ENCODE measurements at places on chromosomes 6 and 20.

DNA sequence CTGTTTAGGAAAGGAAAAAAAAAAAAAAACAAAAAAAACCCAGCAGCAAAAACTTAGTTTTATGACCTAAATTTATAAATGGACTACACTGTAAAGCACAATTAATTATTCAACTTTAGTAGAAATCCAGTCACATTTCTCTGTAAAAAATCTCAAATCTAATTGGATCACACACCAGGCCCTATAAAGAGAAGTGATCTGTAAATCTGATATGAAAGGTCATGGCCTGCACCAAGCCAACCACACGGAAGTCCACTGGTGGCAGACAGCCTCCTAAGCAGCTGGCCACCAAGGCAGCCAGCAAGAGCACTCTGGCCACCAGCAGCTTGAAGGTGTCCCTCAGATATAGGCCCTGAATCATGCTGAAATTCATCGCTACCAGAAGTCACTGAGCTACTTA, 131.6 kb downstream of the HFE start:
- DNase-seq, result no peak

DNA sequence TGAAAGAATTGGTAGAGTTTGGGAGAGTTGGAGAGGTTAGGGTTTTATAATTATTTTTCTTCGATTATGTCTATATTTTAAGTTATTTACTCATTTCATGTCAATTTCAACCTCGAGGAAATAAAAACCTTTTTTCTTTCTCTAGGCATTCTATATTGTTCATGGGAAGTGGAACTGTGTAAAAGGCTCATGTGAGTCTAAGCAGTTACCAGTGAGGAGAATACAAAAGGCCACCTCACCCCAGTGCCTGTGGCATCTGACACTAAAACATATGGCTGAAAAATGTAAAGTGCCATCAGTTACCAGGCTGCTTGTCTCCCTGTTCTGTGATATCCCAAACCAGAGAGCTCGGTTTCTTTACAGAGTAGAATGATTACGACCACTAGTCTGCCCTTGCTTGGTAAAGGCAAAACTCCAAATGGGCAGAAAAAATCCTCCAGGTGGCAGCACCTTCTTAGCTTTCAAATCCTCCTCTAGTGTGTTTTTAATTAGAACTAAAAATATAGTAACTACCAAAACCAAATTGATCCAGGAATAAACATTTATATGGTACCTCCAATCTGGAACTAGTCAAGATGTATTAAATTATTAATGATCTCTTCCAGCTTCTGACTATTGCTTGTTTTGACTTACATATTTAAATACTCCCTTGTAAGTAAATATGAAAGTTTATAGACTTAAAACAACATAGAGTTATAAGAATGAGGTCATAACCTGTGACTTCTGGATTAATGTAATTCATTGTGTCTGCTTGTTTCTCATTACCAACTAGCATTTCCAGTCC, 122.6 kb upstream of the MCHR2 start:
- peak; percentile 44 for DNase-seq

- no peak for DNase-seq
Measured at GRCh38 chr20:19074828-19075516, 137.5 kb upstream of the SLC24A3 start.

GRCh38 chr6:140758169-140758877, 1374.4 kb upstream of the GJE1 start:
- no peak for DNase-seq

DNA sequence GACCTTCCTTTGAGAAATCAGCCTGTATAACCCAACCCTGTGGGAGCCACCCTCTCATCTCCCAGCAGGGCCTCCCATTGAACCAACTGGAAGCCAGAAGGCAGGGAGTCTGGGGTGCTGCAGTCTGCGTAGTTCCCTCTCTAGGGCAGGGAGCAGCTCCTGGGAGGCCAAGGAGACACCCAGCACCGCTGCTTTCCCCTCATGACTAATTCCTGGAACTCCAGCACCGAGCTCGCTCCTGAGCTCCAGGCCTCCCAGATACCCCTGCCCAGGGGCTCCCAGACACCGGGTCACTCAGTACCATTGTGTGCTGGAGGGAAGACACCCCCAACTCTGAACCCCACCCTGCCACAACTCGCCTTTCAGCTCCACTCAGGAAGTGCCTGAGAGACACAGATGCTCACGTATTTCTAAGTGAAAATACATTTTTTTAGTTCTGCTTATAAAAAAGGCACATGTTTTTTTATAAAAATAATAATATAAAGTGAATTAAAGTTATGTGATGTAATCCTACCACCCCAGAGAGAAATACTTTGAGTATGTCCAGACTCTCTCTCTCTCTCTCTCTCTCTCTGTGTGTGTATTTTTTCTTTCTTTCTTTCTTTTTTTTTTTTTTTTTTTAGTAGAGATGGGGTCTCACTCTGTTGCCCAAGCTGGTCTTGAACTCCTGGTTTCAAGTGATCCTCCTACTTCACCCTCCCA, 17.5 kb downstream of the PIM1 start:
- DNase-seq, result no peak

- peak; percentile 77 for DNase-seq
Measured at GRCh38 chr6:133951881-133952814, 876 bp upstream of the TBPL1 start.

DNA sequence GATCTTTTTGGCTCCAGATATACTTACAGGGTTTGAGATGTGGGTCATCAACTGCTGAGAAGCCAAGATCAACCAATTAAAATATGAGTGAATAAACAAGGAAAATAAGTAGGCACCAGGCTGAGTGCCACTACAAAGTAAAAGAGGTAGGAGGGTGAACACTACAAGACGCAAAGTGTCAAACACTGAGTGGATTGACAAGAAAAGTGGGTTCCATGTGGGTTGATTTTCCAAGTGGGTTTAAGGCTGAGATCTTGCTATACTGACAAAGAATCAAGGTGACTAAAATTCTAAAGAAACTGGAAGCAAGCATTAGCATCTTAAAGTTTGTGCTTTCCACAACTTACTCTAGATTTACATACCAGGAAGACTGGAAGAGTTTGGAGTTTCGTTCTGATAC, 160.4 kb upstream of the SPACA1 start:
- no peak for DNase-seq

DNA sequence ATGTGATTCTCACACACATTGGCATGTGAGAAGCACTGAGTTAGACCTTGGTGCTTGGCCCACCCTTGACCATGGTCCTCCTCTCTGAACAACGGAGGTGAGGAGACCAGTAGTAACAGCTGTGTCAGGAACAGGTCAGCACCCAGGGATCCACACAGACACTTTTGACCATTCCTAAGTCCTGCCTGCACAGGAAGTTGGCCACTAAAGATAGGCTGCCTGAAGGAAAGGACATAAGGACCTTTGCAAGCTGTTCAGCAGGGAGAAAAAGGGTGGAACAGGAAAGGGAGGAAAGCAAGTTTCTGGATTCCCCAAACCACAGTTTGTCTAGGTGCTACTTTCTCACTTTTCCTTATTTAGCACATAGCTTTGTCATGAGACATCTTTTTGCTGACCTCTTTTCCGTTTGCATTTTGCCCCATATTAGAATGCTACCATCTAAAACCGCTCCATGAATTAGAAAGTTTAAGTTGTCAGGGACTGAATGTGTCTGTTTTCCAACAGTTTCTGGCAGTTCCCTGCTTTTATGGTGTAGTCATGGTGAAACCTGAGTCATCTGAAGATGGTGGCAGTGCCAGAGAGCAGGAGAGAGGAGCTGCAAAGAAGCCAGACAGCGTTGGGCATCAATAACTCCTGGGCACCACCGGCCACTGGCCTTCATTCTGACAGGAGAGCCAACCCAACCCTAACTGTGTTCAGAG, 1.1 kb upstream of the CD109 start:
- no peak for DNase-seq

GRCh38 chr20:38132910-38133501, 32.1 kb downstream of the TGM2 start:
- DNase-seq, result no peak

- DNase-seq, result no peak
Measured at GRCh38 chr20:1202762-1203504, at the start of gene C20orf202. C20orf202 (plus strand) TSS chr20:1203454; CDS start chr20:1203586, 132 bp downstream.

DNA sequence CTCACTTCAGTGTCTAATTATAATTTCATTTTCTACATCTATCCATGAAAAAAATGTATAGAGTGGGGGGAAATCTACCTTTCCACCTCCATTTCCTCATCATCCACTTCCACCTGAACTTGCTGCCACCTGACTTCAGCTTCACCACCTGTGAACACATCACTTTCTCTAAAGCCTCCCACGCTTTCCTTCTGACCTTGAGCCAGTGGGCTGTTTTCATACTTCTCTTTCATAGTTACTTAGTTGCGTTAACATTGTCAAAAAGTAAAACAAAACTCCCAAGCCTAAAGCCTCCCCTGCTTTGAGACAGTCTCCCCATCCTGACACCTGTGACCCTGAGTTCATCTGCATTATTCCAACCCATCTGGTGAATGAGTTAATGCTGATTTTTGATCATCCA, 47.3 kb downstream of the KLHL31 start:
- DNase-seq, result no peak

DNA sequence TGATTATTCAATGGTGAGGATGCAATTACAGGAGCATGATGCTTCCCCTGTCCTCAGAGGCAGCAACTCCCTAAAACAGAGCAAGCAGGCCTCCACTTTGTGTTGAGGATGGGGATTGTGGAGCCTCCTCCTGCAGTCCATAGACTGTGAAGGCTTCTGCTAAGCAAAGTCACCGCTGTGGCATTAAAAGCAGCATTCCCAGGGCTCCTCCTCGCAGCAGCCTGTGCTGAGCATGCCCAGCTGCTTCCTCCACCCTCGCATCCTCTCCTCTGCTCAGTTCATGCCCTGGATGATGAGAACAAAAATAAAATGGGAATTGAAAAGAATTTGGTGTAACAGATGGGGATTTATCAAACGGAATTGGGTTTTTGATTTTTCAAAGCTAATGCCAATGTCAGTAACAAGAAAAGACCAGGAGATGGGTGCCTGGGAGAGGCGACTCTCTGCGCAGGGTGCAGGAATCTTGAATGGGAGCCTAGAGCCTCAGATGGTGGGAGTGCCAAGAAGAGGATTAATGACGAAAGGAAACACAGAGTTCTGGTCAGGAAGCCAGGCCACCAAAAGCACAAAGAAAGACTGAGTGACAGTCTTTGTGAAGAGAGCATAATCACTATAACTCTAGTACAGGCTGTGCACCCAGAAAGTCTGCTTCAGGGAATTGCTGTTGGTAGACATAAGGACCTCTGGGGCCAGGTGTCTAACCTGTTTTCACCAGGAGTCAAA, 347.6 kb downstream of the TPBG start:
- no peak for DNase-seq

GRCh38 chr6:136969433-136969832, 47.3 kb downstream of the SLC35D3 start:
- DNase-seq, result no peak

DNA sequence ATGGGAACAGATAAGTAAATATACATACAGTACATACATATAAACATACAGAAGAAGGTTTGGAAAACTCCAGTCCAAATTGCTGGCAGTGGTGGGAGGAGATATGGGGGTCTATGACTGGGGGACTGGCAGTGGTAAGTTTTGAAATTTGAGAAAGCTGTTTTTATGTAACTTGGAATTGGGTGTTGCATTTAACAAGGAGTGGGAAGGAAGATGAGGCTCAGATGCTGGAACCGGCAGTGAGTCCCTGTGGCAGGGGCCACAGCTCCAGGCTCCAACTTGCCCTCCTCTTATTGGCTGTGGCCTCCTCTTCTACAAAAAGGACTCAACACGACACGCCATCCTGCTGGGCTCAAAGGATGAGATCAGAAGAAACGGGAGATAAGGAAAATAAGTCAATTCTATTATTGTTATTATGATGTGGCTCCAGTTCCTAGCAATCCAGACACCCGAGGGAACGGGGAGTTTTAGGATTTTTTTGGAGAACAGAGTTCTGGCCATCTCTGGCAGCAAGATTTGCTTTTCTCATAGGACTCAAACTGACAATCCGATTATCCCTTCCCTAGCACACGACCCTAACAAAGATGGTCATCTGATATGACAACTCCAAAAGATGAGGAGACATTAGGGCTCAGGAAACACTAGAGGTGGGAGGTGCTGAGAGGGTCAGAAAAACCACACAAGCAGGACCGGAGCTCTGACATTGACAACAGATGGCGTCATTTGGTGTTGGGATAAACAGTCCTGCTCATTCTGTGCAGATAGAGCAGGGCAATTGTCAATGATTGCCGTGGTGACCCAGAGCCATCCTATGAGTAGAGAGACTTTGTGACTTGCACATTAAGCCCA, 6.0 kb upstream of the TGM2 start:
- DNase-seq, result no peak

DNA sequence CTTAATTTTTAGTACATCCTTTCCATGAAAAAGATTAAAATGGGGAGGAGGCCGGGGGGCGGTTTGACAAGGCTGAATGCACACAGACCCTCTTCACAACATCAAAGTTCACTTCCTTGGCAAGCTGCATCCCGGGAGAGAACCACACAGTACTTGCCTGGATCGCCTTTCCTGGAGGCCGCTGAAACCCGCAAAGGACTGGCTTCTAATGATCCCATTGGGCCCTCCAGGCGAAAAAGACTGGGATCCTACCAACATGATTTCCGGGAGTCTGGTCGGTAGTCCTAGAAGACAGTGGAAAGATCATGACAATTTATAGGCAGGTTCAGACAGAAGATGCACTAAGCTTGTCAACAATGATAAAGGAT, 60.2 kb downstream of the RIPOR2 start:
- DNase-seq, result no peak

- no peak for DNase-seq
Measured at GRCh38 chr6:138987080-138987642, 892 bp downstream of the REPS1 start.

GRCh38 chr6:38270367-38270766, 369.4 kb downstream of the BTBD9 start:
- DNase-seq, result no peak

DNA sequence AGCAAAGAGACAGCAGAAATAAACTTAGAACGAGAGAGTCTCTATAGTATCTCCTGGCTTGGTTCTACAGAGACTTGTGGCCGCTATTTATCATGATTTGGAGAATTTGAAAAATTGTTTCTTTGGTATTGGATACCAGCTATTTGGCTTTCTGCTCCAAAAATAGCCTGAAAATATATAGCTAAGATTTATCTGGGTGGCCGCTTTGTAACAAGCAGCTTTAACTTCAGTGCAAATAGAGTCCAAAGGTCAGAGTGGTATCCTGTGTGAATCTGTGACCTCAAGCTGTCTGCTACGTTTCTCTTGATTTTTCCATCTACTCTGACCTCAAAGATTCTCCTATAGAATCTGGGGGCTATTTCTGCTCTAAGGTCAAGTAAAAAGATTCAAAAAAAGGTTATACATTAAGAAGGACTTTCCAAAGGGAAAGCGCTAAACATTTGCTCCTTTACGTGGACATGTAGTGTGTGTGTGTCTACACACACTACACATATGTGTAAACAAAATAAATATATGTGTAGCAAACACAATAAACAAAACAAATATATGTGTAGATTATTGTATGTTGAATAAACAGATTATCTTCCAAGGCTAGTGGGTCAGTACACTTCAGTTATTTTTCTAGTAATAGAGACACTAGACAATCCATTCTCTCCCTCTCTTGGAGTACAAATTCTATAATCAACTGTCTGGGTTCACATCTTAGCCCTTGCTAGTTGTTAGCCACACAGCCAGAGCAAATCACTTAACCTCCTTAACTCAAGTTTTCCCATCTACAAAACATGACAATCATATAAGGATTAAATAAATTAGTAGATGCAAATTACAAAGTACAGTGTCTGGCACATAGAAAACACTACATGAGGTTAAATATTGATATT, 40.8 kb downstream of the CHD6 start:
- no peak for DNase-seq

Measured in amniotic stem cell (primary cell).